Epithelial cell of proximal tubule (primary cell): ENCODE measurements at places on chromosomes 6 and 20. TPM values are rescaled to one million over a fixed set of nuclear protein-coding genes. Genes with fewer than 3 reads are reported as not detected.

DNA sequence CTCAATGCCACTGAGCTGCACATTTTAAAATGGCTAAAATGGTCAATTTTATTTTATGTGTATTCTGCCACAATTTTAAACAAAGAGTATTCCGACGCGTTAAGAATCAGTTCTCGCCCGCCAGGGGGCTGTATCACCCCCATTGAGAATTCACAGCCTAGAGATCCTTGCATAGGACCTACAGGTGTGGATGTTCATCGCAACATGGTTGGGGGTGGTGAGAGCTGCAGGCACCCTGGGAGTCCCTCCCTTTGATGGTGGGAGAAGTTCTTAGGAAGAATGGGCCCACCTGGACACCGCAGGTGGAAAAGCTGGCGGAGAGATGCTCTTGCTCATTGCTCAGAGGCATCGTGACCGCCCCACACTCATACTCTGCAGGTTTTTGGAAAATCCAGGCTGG is 63.5 kb downstream of the SLC2A10 start:
- no peak for DNase-seq

- DNase-seq = peak; percentile 81
Measured at GRCh38 chr6:2166717-2167116, 78.7 kb downstream of the GMDS start.

The EDN1 gene
- 16.3 and 21.0 TPM in 2 replicates for total RNA-seq

GRCh38 chr20:61935926-61936700 is 129.6 kb downstream of the TAF4 start:
- no peak for DNase-seq

- DNase-seq = no peak
Measured at GRCh38 chr6:52310932-52311331, 26.4 kb upstream of the MCM3 start.

The SEMG1 gene
- total RNA-seq = not detected in 2 replicates

The SLC32A1 gene
- not detected in 2 replicates for total RNA-seq

- DNase-seq = no peak
Measured at GRCh38 chr6:119612911-119613381, 263.4 kb upstream of the MAN1A1 start.

The KIF25 gene
- not detected in 2 replicates for total RNA-seq

The REM1 gene
- not detected in 2 replicates for total RNA-seq

GRCh38 chr6:4256969-4257368 is 121.6 kb upstream of the ECI2 start:
- no peak for DNase-seq

GRCh38 chr6:31903957-31904356 is 2.1 kb upstream of the ZBTB12 start:
- DNase-seq = no peak

The ECT2L gene
- total RNA-seq = not detected in 2 replicates
